Stimulated activated CD4-positive, alpha-beta T cell treated with anti-CD3 and anti-CD28 coated beads, Interleukin-15, amount 100 ng/mL, for 24 hours (primary cell): ENCODE measurements at places on chromosomes 12 and 14.

DNA sequence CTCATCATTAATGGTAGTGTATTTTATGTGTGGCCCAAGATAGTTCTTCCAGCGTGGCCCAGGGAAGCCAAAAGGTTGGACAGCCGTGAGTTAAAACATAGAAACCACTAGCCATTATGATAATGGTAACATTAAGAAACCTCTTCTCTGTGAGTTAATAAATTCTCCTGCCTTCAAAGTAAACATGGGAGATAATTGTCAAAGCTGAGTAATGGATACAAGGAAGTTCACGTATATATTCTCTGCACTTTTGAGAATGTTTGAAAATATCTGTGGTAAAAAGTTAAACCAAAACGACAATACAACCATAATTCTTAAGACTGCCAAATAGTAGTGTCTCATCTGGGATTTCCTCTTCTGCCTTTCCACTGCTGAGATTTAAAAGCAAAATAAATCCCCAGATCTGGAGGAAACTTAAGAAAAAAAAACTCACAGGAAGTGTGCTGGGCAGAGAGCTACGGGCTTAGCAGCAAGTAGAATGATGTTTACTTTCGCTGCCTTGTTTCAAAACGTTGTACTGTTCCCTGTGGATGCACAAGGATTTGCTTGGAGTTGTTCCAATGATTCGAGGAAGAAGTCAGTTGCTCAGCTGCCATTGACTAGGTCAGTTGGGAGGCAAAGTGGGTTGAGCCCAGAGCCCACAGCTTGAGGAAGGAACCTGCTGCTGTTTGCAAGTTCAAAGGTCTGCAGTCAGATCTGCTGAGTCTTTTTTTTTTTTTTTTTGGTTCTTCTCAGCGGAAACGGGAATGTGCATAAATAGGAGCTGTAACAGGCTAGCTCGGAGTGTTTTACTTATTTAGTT, 1.7 kb downstream of the TPCN1 start:
- DNase-seq: peak; percentile 12

DNA sequence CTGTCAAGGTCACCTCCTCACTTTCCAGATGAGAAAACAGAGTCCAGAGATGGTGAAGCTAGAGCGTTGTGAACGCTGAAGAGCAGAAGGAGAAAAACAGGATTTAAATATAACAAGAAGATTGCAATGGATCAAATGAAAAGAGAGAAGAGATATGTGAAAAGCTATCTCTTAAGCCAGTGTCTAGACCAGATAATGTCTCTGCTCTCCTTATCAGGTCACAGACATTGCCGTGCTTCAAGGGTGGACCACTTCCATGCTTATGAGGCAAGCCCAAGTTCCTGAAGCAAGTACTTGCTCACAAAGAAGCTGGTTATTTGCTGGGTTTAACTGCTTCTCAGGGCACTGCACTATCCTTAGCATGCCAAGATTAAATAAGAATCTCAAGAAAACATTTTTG, 31.6 kb upstream of the FRS2 start:
- no peak for DNase-seq

DNA sequence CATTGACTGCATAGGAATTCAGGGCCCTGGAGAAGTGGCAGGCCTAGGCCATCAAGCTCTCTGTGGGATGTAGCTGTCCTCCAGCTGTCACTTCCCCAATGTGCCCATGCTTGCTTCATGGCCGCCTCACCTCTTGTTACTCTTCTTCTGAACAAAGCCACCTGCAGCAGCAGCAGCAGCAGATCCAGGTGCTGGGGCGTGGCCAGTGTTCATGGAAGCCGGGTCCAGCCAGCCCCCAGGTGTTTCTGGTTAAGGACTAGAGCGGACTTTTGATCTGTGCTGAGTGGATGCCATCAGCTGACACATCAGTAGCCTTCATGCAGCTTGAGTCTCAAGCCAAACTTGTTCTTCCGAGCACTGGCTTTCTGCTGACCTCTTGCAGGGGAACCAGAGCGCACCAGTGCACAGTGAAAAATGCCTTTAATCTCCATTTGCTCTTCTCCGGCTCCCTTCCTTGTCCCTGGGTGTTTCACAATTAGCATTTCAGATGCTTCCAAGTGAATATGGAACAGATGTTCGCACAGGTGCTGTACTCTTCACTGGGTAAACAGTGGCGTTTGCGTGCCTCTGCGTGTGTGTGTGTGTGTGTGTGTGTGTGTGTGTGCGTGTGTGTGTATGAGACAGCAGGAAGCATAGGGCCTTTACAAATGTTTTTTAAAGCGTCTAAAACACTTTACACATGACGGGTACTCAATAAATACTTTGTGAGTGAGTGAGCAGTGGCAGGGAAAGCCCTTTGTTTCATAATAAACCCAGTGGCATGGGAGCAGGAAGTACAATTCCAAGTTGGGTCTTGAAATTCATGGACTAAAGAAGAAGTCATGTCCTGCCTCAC, 20.1 kb downstream of the TPCN1 start:
- no peak for DNase-seq

- no peak for DNase-seq
These were observed 43.9 kb upstream of the MDM1 start for GRCh38 chr12:68375756-68376695.

DNA sequence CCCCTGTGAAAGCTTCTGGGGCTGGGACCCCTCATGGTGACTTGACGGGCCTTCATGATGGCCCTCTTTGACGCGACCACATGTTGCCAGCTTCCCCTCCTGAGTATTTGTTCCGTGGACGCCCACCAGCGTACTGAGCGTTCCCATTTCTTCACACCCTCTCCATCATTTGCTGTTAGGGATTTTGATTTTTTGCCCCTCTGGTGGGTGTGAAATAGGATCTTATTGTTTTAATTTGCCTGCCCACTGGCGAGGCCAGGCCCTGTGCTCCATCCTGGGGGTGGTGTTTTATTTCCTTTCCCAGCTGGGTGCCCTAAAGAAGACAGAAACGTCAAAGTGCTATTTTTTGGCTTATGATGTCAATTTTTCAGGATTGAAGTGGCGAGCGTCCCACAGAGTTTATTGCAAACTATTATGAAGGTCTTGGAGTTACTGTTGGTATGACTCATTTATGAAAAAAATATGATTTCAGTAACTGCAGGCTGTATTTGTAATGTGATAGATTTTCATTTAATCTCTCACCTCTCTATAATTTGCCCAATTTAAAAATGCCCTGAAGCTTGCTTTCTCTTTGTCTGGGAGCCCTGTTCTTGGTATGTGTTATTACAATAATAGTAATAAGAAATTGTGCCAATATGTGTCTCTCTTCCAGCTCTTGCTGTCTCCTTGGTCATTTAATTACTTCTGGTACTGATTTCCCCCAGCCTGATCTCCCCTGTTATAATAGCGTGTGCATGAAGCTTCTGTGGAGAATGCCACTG, 99.6 kb downstream of the SLC25A47 start:
- no peak for DNase-seq

DNA sequence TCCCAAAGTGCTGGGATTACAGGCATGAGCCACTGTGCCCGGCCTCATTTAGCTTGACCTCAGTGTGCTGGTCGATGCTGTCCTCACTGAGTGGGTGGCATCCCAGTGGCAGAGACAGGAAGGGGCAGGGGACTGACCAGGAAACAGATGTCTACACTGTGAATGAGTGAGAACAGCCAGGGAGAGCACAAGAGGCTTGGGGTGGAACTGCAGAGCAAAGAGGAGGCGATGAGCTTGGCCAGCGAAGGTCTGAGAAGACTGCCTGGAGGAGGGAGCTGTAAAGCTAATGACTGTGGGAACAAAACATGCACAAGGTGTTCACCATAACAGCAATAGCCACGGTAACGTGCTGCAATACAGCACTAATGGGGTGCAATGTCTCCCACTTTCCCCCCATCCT, 57.2 kb upstream of the BEGAIN start:
- no peak for DNase-seq

- no peak for DNase-seq
These were observed 19.3 kb downstream of the NFKBIA start for GRCh38 chr14:35385042-35385839.

GRCh38 chr12:6069437-6070093, 54.9 kb downstream of the VWF start:
- DNase-seq: peak; percentile 62

GRCh38 chr12:113111247-113111646, 24.3 kb downstream of the RASAL1 start:
- DNase-seq: no peak

- no peak for DNase-seq
These were observed 58.0 kb upstream of the GSC start for GRCh38 chr14:94827711-94828447.

DNA sequence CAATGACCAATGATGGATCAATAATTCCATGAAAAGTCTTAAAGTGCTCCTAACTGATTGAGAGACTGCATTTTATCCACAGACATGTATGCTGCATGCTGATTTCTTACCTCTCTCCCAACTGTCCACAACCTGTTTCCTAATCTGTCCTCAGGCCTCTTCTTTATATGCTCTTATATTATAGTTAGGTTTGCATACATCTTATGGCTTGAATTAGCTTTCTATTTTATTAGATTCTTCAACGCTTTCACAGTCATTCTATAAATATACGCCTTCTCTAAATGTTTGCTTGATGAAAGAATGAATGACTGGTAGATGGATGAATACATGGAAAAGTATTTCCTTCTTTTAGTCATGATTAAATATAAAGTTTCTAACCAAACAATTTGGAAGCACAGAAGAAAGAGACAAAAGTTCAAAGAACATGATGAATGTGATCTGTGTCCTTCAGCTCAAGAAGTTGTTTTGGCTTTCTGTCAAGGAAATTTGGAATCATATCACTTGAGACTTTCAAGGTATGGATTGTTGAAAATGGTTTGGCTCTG, 91.8 kb upstream of the NPAS3 start:
- DNase-seq: no peak

GRCh38 chr12:130088504-130088903, 73.8 kb upstream of the FZD10 start:
- no peak for DNase-seq

DNA sequence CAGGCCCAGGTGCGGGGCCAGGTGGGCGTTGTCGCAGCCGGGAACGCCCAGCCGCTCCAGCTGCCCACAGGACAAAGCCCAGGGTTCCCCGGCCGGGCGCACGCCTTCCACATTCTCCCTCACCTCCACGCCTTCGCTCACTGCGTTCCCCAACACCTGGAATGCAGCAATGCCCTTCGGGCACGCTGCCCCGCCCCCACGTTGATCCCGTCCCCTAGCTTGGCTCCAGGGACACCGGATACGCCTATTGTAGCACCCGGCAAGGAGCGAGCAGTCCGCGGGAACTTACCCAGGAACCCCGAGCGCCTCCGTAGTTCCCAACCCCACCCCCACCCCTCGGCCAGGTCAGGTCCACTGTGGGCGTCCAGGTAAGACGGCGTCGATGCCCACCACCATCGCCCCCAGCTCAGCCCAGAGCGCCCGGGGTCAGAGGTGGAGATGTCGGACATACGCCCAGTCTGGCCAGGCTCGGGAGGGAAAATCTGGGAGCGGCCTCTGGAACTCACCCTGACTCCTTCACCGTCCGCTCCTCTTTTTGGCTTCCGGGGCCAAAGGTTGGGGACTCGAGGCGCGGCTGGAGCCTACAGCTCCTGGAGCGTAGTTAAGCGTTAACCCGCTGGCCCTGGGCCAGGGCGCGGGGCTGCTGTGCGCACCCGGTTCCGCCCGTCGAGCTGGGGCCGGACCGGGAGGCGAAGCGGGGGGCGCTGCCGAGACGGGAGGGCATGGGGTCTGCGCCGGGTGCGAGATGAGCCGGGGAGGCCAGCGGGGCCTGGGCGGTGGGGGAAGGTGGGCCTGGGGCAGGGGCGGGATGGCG, 594 bp upstream of the CEP170B start:
- peak; percentile 27 for DNase-seq

- no peak for DNase-seq
These were observed 4.6 kb upstream of the LDHB start for GRCh38 chr12:21662122-21662792.

- DNase-seq: no peak
These were observed 70.5 kb downstream of the TMX1 start for GRCh38 chr14:51310505-51310944.

DNA sequence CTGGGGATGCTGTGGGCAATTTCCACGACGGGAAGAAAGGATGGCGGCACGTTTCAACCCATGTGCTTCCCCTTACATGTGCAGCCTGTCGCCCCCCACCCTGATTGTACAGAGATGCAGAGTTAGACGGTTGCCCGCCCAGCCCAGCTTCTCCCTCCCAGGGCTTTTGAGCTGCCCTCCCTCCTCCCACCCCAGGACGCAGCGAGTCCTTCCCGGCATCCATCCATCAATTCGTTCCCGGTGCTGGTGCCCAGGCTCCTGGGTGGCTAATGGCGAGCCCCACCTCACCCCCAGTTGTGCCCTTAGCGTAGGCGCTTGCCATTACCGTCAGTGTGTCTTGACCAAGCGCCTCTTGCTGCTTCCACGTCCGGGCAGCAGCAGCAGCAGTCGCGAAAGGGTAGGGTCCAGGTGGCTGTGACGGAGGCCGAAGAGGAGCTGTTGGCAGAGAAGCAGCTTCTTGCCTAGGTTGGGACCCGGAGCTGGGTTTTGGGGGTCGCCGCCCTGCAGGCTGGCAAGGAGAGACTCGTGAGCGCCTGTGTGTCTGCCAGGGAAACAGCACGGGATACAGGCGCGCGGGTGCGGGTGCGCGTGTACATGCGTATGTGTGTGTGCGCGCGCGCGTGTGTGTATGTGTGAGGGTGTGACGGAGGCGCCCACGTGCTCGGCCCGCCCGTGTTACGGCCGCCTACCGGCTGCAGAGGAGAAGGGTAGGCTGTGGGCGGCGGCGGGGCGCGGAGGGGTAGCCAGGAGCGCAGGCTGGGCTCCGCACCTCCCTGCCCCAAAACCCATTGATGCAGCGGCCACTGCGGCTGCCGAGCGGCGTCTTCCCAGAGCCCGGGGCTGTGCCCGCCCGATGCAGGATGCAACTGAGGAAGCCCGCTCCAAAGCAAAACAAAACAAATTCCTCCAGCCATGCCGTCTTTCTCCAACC, at the start of gene SLC6A15:
Gene SLC6A15 (minus strand): TSS at position 602 of the 931 bp plus-strand sequence. CDS start 20,679 bp downstream, outside the sequence.
- DNase-seq: peak; percentile 29

GRCh38 chr14:26199590-26200370, 398.1 kb downstream of the NOVA1 start:
- no peak for DNase-seq

DNA sequence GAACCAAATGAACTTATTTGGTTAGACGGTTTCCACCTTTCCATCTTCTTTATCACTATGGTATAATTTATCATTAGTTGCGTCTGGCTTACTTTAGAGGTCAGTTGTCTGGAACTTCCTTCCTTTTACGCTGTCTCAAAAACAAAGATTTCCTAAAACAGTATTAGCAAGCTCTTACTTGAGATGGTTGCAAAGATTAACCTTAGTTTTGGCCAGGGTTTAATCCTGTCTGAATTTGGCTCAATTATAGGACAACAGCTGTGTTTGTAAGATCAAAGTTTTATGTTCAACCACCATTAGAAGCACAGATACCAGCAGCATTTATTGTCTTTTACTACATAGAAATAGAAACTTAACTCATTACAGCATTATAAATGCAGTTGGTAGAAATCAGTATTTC, 7.9 kb upstream of the WASHC3 start:
- DNase-seq: no peak

GRCh38 chr14:49971156-49972130, 78.6 kb downstream of the ARF6 start:
- DNase-seq: peak; percentile 62
